ENCODE measurements at places on chromosomes 7 and 10. TPM values are rescaled to one million over a fixed set of nuclear protein-coding genes. Genes with fewer than 3 reads are reported as not detected.

Gene CALCR
- not detected for total RNA-seq

Gene MBL2
- total RNA-seq: not detected

Gene SLK
- total RNA-seq: 46.7 TPM

Gene LIPJ
- not detected for total RNA-seq

Gene EN2
- total RNA-seq: not detected

Gene ADRB1
- total RNA-seq: 18.6 TPM

Gene RTKN2
- 93.7 TPM for total RNA-seq

- no peak overlapping the region for H3K27ac ChIP-seq
- DNase-seq: no peak
- H3K27me3 ChIP-seq: no peaks in the 10 kb centered on the region
- no peaks in the 10 kb centered on the region for H3K4me1 ChIP-seq
Observed at GRCh38 chr7:132933072-132933458, 148.8 kb downstream of the CHCHD3 start.

DNA sequence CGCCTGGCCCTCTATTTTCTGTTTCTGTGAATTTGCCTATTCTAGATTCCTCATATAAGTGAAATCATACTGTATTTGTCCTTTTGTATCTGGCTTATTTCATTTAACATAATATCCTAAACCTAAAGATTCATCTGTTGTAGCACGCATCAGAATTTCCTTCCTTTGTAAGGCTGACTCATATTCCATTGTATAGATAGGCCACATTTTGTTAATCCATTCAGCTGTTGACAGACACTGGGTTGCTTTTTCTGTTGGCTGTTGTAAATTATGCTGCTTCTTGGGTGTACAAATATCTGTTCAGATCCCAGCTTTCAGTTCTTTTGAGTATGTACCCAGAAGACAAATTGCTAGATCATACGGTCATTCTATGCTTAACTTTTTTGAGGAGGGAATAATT lies 28.8 kb upstream of the CUL1 start:
- H3K4me3 ChIP-seq: no peak overlapping the region
- no peak for DNase-seq
- H3K4me1 ChIP-seq: no peaks in the 10 kb centered on the region
- H3K36me3 ChIP-seq: no peaks in the 10 kb centered on the region
- H3K27me3 ChIP-seq: no peaks in the 10 kb centered on the region

DNA sequence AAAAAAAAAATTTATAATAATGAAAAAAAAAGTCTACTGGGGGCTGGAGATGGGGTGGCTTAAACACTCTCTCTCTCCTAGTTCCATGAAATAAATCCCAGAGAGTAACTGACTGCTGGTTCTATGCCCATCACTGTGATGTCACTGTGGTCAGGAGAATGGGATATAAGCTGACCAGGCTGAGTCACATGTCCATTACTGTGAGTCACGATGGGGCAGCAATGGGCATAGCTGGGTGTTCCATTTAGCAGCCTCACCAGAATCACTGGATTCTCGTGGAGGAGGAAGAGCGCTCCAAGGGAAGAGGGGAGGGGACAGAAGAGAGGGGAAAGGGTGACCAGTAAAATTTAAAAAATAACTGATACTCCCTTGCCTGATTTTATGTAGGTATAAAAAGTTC lies 37.1 kb downstream of the MASTL start:
- H3K27ac ChIP-seq: no peak overlapping the region
- no peaks in the 10 kb centered on the region for H3K4me1 ChIP-seq
- peaks cover 17% of the 10 kb centered on the region for H3K36me3 ChIP-seq
- H3K27me3 ChIP-seq: no peaks in the 10 kb centered on the region
- H3K4me3 ChIP-seq: no peak overlapping the region
- DNase-seq: no peak

DNA sequence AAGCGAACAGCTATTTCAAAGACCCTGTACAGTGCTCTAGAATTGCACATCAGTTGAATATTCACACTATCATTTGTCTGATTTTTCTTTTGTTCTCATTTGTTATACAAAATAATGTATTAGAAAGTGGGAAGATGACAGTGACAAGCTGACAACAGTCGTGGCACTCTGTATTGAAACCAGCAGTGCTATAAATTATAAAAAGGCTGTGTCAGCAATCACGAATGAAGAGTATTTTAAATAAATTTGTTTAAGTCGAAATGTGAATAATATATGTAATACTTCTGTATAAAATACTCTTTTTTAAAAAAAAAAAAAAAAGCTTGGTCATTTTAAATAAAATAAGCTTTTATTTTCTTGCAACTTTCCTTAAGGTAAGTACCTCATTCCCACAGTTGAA lies 122.6 kb downstream of the VPS50 start:
- H3K4me3 ChIP-seq: no peak overlapping the region
- H3K36me3 ChIP-seq: peaks cover 56% of the 10 kb centered on the region
- no peak for DNase-seq
- no peak overlapping the region for H3K27ac ChIP-seq
- no peaks in the 10 kb centered on the region for H3K4me1 ChIP-seq

GRCh38 chr10:10644008-10644646 lies 373.5 kb upstream of the CELF2 start:
- H3K27me3 ChIP-seq: no peaks in the 10 kb centered on the region
- H3K36me3 ChIP-seq: no peaks in the 10 kb centered on the region
- peaks cover 12% of the 10 kb centered on the region for H3K4me1 ChIP-seq
- no peak overlapping the region for H3K4me3 ChIP-seq
- peak overlapping the region; percentile 26 for H3K27ac ChIP-seq
- DNase-seq: no peak

DNA sequence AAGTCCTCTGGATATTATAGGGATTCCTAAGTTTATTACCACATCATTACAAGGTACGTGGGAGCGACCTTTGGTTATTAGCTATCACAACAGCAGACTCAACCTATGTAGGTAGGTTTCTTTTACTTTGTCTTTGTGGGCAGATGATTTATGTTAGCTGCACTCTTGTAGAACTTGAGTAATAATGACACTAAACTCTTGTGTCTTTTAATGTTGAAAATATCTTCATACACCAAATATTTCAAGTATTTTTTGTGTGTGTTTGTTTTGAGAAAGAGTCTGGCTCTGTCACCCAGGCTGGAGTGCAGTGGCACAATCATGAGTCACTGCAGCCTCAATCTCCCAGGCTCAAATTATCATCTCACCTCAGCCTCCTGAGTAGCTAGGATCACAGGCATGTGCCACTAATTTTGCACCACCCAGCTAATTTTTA lies 19.2 kb upstream of the SUPV3L1 start:
- H3K36me3 ChIP-seq: peaks cover 73% of the 10 kb centered on the region
- no peak overlapping the region for H3K27ac ChIP-seq
- DNase-seq: no peak
- no peaks in the 10 kb centered on the region for H3K4me1 ChIP-seq
- H3K27me3 ChIP-seq: no peaks in the 10 kb centered on the region
- no peak overlapping the region for H3K4me3 ChIP-seq

DNA sequence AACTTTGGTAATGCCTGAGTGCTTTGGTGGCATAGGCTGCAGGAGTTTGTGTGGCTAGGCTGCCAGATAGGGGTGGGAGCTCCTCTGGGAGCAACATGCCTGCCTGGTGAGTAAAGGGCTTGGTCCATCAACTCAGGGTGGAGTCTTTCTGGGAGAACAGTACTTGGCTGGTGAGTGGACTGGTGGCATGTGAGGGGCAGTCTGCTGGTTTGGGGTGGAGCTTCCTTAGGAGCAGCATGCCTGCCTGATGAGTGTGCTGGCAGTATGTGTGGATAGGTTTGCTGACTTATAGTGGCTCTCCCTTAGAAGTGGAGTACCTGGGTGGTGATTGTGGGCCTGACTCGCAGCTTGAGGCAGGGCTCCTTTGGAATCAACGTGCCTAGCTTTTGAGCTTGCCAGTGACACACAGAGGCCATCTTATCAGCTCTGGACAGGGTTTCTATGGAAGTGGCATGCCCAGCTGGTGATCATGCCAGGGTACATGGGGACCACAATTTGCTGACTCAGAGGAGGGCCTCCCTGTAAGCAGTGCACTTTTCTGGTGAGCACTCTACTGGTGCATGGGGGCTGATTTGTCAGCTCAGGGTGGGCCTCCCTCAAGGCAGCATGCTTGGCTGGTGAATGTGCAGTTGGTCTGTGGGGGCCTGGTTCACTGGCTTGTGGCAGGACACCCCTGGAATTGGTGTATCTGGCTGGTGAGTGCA lies 35.0 kb upstream of the SRI start:
- H3K27me3 ChIP-seq: no peaks in the 10 kb centered on the region
- no peak for DNase-seq
- no peak overlapping the region for H3K27ac ChIP-seq
- no peaks in the 10 kb centered on the region for H3K4me1 ChIP-seq
- H3K4me3 ChIP-seq: no peak overlapping the region
- H3K36me3 ChIP-seq: no peaks in the 10 kb centered on the region

- no peak overlapping the region for H3K27ac ChIP-seq
- DNase-seq: no peak
- H3K4me1 ChIP-seq: no peaks in the 10 kb centered on the region
- no peaks in the 10 kb centered on the region for H3K27me3 ChIP-seq
Observed at GRCh38 chr10:59805014-59805413, 51.8 kb upstream of the MRLN start.

- H3K27me3 ChIP-seq: no peaks in the 10 kb centered on the region
- no peak overlapping the region for H3K4me3 ChIP-seq
- no peak for DNase-seq
- no peaks in the 10 kb centered on the region for H3K36me3 ChIP-seq
Observed at GRCh38 chr10:95745501-95745900, 10.5 kb upstream of the ENTPD1 start.

DNA sequence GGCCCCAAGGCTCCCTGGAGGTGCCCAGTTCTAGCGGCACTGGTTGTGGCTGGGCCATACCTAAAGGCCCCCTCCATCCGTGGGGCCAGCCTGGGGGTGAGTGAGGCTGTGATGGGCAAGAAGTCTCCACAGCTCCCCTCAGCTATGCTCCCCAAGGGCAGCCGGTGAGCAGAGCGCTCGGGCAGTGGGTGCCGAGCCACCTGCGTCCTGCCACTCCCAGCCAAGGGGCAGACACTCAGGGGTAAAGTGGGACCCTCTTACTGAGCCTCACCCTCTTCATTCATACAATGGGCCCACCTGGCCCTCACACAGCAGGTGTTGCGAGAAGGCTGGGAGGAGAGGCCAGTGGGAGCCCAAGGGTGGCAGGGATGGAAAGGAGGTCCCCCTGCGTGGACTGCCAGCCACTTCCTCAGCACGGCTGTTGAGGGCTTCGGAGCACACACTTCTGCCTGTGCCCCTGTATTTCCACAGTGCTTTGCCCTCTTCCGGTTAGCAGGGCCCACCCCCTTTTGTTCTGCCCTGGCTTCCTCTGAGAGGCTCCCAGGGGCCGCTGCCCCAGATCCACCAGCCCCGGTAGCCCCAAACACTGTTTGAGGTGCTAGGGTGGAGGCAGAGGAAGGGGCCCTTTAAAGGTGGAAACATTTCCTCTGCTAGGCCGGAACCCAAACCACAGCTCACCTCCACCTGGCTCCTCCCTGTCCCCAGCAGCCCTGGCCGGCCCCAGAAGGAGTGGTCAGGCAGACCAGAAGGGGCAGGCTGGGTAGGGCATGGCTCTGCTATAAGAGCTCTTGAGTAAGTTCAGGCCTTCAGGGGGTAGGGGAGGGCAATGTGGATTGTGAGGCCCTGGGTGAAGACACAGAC lies 16.4 kb upstream of the C10orf105 start:
- H3K4me1 ChIP-seq: peaks cover 43% of the 10 kb centered on the region
- H3K36me3 ChIP-seq: no peaks in the 10 kb centered on the region
- DNase-seq: no peak
- no peak overlapping the region for H3K4me3 ChIP-seq
- no peaks in the 10 kb centered on the region for H3K27me3 ChIP-seq
- H3K27ac ChIP-seq: peak overlapping the region; percentile 63

DNA sequence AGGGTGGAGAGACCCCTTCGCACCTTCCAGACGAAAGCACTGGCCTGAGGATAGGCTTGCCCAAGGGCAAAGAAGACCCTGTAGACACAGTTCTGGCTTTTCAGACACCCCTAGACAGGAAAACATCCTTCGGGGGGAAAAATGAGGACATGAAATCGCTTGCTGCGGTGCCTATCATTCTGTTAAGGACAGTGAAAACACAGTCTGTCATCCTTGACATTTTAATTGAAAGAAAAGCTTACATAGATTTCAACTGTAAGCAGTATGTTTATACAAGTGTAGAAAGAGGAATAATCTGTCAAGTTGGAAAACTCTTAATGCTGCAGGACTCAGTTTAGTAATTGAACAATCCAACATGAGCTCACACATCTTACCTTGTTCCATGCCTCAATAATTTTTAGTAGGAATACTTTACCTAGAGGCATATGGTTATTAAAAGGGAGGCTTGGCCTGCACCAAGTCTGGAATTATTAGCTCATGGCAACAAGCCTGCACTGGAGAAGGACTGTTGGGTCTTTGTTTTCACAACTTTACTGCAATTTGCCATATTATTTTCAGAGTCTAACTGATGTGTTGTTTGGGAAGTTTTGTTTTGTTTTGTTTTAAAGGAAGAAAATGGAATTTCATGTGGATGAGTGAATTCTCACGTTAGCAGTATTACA lies 243.5 kb downstream of the TRIL start:
- H3K4me3 ChIP-seq: no peak overlapping the region
- no peaks in the 10 kb centered on the region for H3K27me3 ChIP-seq
- no peak overlapping the region for H3K27ac ChIP-seq

GRCh38 chr7:151078233-151079040 lies 2.2 kb downstream of the FASTK start:
- H3K27ac ChIP-seq: no peak overlapping the region
- peaks cover 31% of the 10 kb centered on the region for H3K36me3 ChIP-seq
- H3K4me3 ChIP-seq: no peak overlapping the region
- no peaks in the 10 kb centered on the region for H3K27me3 ChIP-seq
- peak; percentile 60 for DNase-seq

GRCh38 chr10:86801995-86802394 lies 45.6 kb downstream of the BMPR1A start:
- DNase-seq: no peak
- H3K27ac ChIP-seq: no peak overlapping the region
- no peaks in the 10 kb centered on the region for H3K27me3 ChIP-seq
- peaks cover 4% of the 10 kb centered on the region for H3K4me1 ChIP-seq
- H3K4me3 ChIP-seq: no peak overlapping the region
- H3K36me3 ChIP-seq: no peaks in the 10 kb centered on the region

DNA sequence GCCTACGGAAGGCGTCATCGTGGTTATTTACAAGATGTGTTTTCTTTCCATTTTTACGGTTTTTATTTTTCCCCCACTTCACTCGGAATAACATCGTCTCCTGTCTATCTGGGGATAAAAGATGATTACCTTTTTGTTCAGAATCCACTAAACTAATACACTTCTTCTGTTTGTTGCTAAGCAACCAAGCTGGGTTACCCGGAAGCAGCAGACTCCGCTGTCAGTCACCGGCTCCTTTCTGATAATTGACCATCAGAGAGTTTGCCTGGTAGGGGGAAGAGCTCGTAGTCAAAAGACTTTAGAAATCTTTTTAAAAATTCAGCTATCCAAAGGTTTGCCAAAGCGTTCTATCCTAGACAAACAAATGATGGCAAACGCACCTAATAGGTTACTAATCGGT lies 75.0 kb upstream of the SFMBT2 start:
- H3K4me3 ChIP-seq: no peak overlapping the region
- H3K4me1 ChIP-seq: peaks cover 19% of the 10 kb centered on the region
- no peak for DNase-seq

- no peaks in the 10 kb centered on the region for H3K27me3 ChIP-seq
- peaks cover 36% of the 10 kb centered on the region for H3K36me3 ChIP-seq
- H3K4me3 ChIP-seq: no peak overlapping the region
Observed at GRCh38 chr7:130982160-130982638, 248.2 kb upstream of the KLF14 start.

- H3K27ac ChIP-seq: no peak overlapping the region
- H3K36me3 ChIP-seq: no peaks in the 10 kb centered on the region
- H3K27me3 ChIP-seq: no peaks in the 10 kb centered on the region
- H3K4me1 ChIP-seq: peaks cover 4% of the 10 kb centered on the region
Observed at GRCh38 chr7:30178748-30179436, 44.1 kb downstream of the MTURN start.

All from upper lobe of right lung (tissue), 1 donor.